ENCODE measurements at places on chromosomes 16 and 17.

DNA sequence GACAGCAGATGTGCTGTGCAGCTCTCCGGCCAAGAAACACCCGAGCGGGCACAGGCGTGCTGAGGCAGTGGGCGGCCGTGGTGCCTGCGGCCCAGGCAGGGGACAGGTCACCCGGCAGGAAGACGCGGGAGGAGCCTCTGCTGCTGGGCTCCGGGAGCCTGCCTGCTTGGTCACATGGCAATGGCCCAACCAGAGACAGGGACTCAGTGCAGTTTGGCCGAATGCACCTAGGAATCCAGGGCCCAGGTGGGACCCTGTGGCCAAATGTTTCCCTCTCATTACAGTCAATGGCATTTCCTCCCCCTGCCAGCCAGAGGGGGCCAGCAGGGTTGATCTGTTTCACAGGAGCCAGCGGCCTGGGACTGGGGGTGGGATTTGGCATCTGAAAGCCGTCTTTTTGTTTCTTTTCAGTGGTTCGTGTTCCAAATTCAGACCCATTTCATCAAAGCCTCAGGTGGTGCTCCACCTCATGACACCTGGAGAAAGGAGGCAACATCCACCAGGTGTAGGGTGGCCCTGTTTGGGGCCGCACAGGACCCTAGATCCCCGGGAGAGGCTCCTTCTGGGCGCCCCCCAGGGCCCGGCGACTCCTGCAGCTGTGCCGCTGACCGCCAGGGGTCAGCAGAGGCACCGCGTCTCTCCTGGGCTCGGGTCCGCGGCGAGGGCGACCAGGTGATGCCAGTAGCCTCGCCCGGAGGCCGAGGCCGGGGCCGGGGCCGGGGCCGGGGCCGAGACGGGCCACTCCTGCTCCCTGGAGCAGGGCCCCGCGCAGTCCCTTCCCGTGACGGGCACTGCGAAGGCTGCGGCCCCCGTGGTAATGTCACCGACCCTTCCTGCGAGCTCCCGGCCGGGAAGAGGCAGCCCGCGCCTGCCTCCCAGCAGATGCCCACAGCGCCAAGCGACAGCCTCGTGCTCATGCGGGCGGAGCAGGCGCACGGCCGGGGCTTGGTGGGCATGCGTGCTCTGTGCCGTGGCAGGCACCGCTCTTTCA is 118.5 kb downstream of the C16orf78 start:
- DNase-seq: no peak

GRCh38 chr17:42034059-42034458 is 14.2 kb downstream of the NKIRAS2 start:
- no peak for DNase-seq

DNA sequence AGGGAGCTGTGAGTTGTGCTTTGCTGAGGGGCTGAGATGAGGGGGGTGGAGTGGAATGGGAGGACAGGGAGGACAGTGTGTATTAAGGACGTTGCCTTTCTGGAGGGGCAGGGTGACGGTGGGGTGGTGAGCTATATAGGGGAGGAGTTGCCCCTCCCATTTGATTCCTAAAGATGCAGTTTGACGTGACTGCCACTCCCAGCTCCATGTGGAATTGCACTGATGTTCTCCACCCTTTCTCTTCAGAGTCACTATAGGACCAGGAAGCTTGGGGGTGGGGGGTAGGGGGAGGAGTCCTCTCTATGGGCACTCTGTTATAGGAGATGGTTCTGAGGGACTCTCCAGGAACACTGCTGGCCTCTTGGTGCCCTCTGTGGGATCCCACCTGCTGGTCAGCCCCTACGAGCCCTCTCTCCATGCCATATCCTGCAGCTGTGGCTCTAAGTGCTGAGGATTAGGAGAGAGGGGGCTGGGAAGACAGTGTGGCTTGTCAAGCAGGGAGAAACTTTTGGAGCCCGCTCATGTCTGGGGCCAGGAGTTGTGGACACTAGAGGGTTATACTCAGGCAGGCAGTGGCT is 3.8 kb upstream of the NGFR start:
- no peak for DNase-seq

DNA sequence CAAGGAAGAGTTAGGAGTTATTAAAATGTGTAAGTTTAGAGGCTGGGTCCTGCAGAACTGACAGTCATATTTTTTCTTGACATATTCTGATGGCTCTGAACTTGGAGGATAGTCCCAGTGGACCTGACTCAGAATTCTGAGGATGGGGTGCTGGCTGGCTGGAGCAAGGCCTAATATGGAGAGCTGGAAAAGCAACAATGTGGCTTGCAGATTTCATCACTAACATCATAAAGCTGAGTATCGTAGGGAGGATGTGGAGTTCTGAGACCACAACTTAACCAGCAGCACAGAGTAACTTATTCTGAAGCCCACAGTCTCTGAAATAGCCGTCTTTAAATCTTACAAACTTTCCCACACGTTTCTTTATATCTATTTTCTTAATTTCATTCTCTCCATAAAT is 2.3 kb downstream of the KRTAP1-5 start:
- DNase-seq: no peak

GRCh38 chr16:81457326-81458133 is 12.9 kb downstream of the CMIP start:
- DNase-seq: no peak

- DNase-seq: no peak
Measured at GRCh38 chr17:13152501-13152900, 134.7 kb upstream of the ELAC2 start.

DNA sequence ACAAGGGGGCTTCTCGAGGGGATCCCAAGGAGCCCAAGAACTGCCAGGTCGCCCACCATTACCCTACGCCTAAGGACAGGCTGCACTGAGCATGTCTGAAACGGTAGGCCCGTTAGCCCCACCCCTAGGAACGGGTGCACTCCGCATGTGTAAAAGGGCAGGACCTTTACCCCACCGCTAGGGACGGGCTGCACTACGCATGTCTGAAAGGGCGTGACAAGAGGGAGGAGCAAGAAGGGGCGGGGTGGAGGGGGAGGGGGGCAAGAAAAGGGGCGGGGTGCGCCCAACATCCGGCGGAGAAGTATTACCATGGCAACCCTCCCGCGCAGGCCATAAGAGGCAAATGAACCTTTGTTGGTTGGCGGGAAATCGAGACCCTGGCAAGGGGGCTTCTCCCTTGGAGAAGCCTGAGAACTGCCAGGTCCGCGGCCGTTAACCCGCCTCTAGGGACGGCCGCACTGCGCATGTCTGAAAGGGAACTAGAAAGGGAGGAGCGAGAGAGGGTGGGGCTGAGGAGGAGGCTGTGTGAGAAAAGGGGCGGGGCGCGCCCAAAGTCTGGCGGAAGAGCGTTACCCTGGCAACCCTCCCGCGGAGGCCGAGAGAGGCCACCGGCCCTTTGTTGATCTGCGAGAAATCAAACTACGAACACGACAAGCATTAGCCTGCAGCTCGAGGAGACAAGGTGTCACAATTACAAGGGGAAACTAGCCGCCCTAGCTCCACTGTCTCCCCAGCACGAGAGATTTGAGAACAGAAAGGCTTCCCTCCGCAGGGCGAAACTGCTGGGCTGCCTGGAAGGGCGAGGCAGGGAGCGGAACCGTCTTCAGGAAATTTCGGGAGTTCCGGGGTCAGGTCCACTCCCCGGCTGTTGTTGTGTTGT is 2046.8 kb downstream of the TP53TG3F start:
- DNase-seq: no peak

DNA sequence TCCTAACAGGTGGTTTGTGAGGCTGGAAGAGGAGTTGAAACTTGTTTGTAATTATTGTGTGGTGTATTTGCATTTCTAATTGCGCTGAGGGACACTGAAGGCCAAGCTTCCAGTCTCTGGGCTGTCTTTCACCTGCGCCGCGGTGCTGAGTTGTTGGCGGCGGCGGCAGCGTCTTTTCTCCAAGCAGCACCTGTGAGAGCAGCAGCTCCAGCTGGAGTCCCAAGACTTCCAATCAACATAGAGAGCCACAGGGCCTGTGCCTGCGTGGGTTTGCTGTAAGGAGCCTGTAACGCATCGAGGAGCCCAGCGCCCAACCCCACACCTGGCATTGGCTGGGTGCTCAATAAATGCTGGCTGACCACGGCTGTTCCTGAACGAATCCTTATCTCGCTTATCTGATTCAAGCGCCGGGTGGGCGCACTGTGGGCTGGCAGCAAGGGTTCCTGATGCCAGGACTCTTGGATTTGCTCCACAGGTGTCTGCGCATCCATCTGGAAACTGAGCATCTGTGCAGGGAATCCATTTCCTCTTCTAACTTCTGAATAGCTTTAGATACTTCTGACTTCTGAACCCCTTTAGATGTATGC is 138.1 kb downstream of the ASIC2 start:
- no peak for DNase-seq

DNA sequence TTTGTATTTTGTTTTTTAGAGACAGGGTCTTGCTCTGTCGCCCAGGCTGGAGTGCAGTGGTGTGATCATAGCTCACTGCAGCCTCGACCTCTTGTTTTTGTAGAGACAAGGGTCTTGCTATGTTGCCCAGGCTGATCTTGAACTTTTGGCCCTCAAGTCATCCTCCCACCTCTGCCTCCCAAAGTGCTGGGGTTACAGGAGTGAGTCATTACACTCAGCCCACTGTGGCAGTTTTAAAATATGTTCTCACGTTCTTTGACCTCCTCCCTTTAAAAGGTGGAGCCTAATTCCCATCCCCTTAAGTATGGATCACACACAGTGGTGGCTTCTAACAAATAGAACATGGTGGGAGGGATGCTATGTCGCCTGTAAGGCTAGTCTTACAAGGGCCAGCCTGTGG is 67.7 kb downstream of the ZDHHC7 start:
- DNase-seq: no peak

- no peak for DNase-seq
Measured at GRCh38 chr16:72859581-72859980, 188.3 kb downstream of the ZFHX3 start.

DNA sequence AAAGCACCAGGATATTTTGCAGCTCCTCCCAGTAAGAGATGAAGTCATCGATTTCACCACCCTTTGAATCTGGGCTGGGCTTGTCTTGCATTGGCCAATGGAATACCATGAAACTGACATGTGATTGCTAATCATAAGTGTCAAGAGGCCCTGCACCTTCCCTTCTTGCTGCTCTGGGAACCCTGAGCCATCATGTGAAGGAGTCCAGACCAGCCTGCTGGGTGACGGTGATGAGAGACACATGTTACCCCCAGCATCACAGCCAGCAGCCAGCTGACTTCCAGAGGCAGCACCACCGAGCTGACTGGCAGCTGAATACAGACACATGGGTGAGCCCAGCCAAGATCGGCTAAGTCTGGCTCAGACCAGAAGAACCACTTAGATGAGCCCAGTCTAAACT is 43.6 kb upstream of the CACNG4 start:
- DNase-seq: no peak

DNA sequence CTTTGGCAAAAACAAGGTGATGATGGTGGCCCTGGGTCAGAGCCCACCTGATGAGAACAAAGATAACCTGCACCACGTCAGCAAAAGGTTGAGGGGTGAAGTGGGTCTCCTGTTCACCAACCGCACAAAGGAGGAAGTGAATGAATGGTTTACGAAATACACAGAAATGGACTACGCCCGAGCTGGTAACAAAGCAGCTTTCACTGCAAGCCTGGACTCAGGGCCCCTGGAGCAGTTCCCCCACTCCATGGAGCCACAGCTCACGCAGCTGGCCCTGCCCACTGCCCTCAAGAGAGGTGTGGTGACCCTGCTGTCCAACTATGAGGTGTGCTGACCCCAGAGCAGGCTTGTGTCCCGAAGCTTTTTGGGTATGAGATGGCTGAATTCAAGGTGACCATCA is 29.7 kb upstream of the DLX4 start:
- DNase-seq: no peak

DNA sequence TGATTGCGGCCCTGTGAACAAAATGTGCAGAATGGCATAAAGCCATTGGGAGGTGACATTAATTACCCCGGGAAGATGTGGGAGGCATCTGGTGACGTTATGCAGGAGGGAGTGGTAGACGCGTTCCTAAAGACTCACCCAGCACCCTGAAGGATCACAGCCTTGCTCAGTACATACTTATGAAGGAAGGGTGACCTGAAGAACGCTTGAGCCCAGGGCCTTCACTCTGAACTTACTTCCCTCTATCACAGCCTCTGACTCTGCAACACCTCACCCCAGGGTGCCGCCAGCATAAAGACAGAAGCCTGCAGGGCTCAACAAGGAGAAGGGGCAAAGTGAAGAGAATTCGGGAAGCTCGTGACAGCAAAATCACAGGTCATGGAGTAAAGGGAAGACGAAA is 9.4 kb downstream of the MFSD6L start:
- DNase-seq: no peak

GRCh38 chr16:82695806-82696205 is 69.0 kb downstream of the CDH13 start:
- no peak for DNase-seq

- no peak for DNase-seq
Measured at GRCh38 chr16:50902457-50902856, 160.6 kb downstream of the CYLD start.

DNA sequence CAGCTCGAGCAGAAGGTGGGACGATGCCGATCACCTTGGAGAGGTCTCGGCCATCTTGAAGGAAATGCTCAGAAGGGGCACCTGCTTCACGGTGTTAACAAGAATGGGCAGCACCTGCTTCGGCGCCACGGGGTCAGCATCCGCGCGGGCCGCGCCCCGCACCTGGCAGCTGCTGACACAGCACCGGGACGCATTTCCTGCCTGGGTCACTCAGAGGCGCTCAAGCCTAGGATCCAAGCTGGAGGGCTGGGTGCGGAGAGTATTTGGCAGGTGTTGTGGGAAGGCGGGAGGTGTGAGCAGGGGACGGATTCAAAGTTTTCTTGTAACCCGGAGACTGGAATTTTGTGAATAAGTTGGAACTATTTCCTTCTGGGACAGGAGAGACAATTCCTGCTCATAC is 39.3 kb upstream of the AKTIP start:
- DNase-seq: no peak

- no peak for DNase-seq
Measured at GRCh38 chr16:89693289-89693731, 6.8 kb downstream of the CDK10 start.

GRCh38 chr17:50219939-50220465 is 18.6 kb upstream of the COL1A1 start:
- no peak for DNase-seq

DNA sequence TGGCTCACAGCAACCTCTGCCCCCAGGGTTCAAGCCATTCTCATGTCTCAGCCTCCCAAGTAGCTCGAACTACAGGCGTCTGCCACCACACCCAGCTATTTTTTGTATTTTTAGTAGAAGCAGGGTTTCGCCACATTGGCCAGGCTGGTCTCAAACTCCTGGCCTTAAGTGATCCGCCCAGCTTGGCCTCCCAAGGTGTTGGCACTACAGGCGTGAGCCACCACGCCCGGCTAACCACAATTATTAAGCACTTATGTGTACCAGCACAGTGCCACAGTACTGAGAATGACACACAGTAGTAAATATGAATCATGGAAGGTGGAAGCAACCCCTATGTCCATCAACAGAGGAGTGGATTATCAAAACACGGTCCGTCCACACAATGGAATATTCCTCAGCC is 49.8 kb downstream of the COTL1 start:
- DNase-seq: no peak

Data from stimulated activated CD8-positive, alpha-beta memory T cell treated with anti-CD3 and anti-CD28 coated beads, Interleukin-7, amount 100 ng/mL, for 1 hour (primary cell).